ENCODE measurements at places on chromosomes 3 and 15.

GRCh38 chr15:89308236-89308635 is 26.4 kb downstream of the POLG start:
- DNase-seq = no peak

DNA sequence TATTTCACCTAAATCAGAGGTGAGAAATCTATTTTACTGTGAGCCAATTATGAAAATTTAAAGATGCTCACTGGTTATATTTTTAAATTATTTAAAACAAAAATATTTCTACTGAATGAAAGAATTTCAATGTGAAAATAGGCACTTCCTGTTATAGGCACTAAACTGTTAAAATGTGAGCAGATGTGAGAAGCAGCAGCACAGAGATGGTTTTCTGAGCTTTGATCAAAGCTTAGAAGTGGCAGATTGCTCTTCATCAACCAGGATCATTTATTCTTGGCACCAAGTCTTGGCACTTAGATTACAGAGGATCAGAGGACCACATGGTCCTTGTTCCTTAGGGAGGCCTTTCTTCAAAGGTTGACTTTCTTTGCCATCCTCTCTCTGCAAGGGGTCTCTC is 18.0 kb upstream of the TSC22D2 start:
- no peak for DNase-seq

- no peak for DNase-seq
Observed at GRCh38 chr3:10469441-10470119, 35.8 kb downstream of the ATP2B2 start.

- no peak for DNase-seq
Observed at GRCh38 chr15:90001062-90001682, at the start of gene ZNF710. Gene ZNF710 (plus strand): TSS chr15:90001324. CDS start chr15:90067138, 65,814 bp downstream.

- DNase-seq = no peak
Observed at GRCh38 chr3:190258634-190259033, 63.6 kb downstream of the CLDN1 start.

GRCh38 chr15:31360158-31360561 is 33.5 kb downstream of the KLF13 start:
- DNase-seq = no peak

GRCh38 chr15:26197719-26198118 is 334.6 kb upstream of the ATP10A start:
- DNase-seq = no peak

- DNase-seq = no peak
Observed at GRCh38 chr3:128667641-128668040, 17.0 kb upstream of the RPN1 start.

GRCh38 chr3:43144761-43145490 is 39.0 kb upstream of the POMGNT2 start:
- no peak for DNase-seq

DNA sequence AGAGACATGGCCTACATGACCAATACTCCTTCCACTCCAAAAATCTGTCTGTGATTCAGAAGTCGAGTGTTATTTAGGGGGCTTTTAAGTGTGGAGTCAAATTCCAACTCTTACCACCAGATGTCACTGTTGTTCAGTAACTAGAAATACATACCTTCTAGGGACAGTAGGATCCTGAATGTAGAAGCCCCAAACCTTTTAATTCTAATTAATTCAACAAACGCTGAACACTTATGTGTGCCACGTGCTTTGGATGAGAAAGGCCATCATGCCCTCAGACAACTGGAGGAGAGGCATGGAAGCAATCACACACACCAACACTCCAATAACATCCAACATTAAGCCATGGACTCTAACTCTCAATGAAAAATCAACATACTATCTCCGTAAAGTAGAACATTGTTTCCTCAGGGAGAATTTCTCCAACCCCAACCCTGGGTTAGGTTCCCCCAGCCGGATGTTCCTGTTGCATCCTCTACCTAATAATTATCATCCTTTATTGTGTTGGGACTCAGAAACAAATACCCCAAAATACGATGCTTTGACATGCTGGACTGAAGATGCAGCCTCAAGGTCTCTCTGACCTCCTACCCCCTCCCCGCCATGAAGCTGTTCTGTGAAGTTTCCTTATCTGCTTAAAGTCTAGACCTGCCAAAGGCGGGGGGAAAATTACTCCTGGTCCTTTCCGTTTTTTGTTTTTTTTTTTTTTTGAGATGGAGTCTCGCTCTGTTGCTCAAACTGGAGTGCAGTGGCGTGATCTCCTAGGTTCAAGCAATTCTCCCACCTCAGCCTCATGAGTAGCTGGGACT is 8.0 kb upstream of the CCDC13 start:
- DNase-seq = no peak

DNA sequence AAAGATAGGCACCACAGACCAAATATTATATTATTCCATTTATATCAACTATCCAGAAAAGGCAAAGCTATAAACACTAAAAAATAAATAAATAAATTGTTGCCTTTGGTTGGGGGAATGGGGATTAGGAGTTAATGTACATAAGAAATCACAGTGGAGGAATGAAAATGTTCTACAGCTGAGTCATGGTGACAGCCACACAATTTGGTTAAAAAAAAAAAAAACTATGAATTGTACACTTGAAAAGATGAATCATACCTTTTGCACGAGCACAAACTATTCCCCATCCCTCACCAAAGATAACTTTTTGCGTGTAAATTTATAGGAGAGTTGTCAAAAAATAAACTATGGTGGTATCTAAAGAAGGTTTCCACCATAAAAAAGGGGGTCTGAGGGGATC is 103.2 kb downstream of the TBC1D5 start:
- DNase-seq = no peak

- no peak for DNase-seq
Observed at GRCh38 chr3:13792512-13793371, 87.1 kb downstream of the WNT7A start.

DNA sequence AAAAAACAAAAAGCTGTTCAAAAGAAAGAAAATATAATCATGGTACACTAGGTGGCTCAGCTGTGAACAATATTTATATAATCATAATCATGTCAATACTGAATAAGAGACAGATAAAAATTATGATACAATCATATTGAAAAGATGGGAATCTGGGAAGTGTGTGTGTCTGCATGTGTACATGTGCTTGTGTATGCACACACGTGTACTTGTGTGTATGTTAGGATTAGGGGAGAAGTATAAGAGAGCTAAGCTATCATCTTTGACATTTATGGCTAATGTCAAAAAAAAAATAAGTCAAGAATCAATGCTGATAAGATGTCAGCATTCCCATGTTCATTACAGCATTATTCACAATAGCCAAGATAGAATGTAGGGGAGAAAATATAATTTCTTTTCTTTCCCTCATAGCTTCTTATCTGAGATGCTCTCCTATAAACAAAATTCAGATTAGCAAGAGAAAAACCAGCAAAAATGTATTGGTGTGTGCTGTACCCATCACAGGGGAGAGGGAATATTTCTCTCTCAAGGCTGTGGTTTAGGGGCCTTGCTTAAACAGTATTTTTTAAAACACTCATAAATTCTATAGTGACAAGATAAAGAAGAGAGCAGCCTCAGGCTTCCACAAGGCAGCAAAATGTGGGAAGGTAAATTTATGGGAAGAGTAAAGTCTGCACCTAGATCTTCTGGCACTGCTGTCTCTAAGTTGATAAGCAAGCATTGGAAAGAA is 63.4 kb upstream of the ITGA11 start:
- DNase-seq = no peak

DNA sequence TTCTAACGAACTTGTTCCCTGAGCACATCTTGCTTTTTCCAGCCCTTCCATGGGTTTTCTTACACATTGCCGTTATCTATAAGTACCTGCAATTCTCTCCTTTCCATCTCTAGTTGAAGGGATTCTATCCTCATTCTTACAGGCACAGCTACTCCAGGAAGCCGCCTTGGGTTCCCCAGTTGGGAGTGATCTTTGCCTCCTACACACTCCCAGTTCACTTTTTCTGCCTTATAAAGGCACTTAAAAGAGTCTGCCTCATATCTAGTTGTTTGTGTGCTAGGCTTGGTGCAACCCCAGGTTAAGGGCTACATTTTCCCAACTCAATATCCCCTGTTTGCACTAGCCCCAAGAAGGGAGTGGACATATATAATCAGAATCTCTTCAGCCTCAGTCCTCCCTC is 44.0 kb upstream of the IREB2 start:
- no peak for DNase-seq

- no peak for DNase-seq
Observed at GRCh38 chr3:119588112-119588511, 8.8 kb downstream of the ADPRH start.

DNA sequence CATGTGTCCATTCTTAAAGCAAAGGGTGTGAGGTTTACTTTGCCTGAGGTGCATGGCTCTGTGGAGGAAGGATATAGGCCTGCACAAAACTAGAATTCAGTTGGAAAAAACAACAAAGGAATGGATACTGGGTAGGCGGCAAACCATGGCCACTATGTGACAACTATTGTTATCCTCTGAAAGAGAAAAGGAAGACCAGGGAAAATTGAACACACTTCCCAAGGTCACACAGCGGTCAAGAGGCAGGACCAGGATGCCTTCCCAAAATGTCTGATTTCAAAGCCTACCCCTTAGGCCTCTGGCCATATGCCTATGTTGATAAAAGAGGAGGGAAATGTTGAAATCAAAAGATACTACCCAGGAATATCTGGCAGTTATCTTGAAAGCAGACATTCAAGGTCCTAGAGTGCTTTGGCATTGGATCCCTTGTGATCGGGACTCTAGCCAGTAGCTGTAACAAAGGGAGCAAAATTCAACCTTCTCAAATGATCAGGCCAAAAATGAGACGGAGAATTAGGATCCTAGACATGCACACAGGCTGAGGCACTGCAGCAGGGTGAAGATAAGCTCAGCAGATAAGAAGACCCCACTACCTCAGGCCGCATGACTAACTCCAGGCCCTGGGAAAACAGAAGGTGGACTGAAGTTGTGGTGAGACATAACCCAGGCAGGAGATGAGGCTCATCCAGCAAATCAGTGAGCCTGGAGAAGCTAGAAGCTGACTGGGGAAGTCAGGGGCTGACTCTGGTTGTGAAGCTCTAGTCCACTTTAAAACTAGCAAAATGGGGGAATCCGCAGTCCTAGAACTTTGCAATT is 292.2 kb downstream of the NEK10 start:
- no peak for DNase-seq

- no peak for DNase-seq
Observed at GRCh38 chr3:89266074-89266473, 158.7 kb downstream of the EPHA3 start.

- DNase-seq = no peak
Observed at GRCh38 chr3:98763819-98764418, 779 bp downstream of the ST3GAL6 start.

GRCh38 chr3:59286791-59287531 is 237.1 kb upstream of the CFAP20DC start:
- no peak for DNase-seq

DNA sequence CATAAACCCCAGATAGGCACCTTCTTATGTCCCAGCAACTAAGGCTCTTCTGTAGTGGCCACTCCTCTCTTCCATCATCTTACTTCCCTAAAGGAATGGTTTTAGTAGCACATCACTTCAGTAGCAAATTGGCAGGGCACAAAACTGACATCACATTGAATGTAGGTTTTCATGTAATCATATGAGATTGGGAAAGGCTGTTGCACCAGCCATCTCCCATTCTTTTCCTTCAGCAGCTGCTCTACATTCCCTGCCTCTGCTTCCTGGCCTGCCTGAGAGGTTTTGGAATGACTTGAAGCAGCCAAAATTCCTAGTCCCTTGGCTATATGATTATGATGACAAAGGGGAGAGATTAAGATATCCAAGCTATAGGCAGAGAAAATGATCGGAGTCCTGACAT is 36.5 kb downstream of the NSUN3 start:
- DNase-seq = no peak

DNA sequence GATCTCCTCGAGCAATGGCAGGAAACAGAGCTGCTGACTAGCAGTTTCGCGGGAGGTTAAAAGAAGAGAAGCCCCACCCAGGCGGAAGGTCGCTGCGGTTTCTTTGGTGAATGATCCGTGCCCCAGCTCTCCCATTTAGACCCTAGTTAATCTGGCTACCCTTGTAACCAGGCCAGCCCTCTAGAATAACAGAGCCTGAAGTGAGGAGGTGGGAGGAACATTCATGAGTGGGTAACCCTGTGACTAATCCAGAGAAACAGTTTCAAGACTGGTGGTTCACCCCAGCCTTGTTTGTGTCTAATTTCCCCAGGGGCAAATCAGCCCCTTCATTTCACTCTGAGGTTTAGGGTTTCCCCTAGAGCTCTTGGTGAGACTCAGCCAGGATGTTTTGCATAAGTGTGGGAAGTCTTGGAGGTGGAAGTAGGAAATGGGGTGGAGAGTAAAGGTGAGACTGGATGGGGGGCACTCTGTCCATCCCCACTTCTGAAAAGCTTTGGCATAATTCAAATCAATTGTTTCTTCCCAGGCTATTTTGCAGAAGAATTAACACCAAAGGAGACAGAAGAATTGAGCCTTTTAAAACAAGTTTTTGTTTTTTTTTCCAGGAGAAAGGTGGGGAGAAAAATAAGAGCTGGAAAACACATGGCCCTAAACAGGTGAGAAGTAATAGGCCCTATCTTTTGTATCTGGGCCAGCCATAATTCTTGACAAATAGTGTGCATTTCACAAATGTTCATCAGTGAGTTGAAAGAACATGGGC is 303.1 kb downstream of the RPLP1 start:
- peak; percentile 36 for DNase-seq

DNA sequence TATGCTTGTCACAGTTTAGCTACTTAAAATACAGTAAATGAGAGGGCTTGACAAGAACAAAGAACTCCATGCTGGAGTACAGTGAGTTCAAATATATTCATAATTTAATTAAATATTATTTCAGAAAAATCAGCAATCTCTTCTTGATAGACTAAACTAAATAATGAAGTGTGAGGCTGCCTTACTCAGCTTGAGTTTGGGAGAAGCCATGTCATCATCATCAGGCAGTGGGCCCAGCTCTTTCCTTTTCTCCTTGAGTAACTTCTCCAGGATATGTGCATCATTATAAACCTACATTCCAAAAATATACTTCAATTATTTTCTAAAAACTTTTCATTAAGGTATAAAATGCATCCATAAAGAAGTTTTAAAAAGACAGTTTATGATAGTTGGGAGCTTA is 70.5 kb downstream of the PBRM1 start:
- no peak for DNase-seq

- DNase-seq = no peak
Observed at GRCh38 chr3:128550113-128550440, 57.1 kb upstream of the GATA2 start.

- no peak for DNase-seq
Observed at GRCh38 chr15:88621789-88622604, 857 bp downstream of the AEN start.

DNA sequence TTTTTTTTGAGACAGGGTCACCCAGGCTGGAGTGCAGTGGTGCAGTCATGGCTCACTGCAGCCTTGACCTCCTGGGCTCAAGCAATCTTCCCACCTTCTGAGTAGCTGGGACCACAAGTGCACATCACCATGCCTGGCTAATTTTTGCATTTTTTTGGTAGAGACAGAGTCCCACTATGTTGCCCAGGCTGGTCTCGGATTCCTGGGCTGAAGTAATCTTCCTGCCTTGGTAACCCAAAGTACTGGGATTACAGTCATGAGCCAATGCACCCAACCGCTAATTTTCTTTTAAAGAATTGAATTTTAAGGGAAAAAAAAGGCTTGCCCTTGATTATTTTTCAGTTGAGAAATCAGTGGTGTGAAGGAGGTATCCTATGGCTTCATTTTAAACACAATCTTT is 334.0 kb downstream of the SOX2 start:
- no peak for DNase-seq
